ENCODE measurements at places on chromosomes 1 and 21. TPM values are rescaled to one million over a fixed set of nuclear protein-coding genes. Genes with fewer than 3 reads are reported as not detected.

The LRRC7 gene
- 4.5 TPM for total RNA-seq

- no peak for DNase-seq
These were observed 14.0 kb upstream of the CTPS1 start for GRCh38 chr1:40965531-40965930.

DNA sequence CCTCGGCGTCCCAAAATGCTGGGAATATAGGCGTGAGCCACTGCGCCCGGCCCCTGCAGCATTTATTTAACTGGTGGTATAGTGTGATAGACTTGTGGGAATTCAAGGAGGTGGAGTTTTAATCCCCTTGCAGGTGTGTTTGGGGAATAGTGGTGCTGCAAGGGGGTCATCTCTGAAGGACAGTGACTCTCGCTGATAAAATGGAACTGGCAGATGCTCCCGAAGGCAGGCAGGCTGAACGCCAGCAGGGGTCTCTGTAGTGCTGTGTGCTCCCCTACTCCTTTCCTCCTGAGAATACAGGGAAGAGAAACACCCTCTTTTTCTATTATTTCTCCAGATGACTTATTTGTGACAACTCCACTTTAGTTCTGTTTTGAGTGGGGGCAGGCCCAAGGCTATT is 4.0 kb downstream of the OSCP1 start:
- peak; percentile 16 for DNase-seq

DNA sequence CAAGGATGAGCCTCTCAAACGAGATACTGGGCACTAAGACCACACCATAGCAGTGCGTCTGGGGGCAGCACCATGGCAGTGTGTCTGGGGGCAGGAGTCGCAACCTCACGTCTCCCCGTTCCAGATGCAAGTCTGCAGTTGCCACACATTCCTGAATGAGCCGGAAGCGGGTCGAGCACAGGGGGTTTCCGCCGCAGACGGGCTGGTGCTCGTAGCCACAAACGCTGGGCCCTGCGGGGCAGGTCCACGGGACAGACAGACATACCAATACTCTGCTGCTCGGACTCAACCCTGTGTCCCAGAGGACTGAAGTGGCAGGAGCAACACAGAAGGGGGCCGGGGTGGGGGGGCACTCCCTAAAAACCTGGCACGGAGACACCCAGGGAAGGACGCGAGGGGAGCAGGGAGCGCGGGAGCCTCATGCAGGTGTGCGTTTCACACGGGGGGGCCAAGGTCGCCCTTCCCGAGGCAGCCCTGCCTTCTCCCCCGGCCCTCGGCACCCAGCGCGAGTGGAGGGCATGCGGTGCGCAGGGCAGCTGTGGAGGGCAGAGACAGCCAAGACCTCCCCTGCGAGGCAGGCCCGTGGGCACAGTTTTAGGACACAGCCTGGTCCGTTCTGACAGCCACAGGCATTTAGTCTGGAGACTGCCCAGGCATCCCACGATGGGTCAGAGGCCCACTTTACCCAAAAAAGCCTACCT is 24.5 kb downstream of the PTTG1IP start:
- no peak for DNase-seq

The TMPRSS3 gene
- 0.21 TPM for total RNA-seq

GRCh38 chr1:198449261-198449660 is 91.2 kb downstream of the ATP6V1G3 start:
- DNase-seq, result no peak

- DNase-seq, result no peak
These were observed 31.3 kb downstream of the STUM start for GRCh38 chr1:226579781-226580323.

DNA sequence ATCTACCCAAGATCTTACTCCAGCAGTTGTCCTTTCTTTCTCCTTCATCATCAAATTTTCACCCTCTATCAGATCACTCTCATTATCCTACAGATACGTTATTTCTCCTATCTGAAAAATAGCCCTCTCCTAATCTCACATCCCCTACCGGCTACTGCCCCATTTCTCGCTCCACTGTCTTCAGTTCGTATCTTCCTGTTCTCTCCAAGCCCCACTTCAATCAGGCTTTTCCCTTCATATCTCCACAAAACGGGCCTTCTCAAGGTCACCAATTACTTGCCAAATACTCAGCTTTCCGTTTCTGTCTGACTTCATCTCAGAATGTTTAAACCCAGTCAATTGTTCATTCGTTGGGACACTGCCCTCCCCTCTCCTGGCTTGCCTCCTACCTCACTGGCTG is 32.4 kb downstream of the SLC30A1 start:
- no peak for DNase-seq

DNA sequence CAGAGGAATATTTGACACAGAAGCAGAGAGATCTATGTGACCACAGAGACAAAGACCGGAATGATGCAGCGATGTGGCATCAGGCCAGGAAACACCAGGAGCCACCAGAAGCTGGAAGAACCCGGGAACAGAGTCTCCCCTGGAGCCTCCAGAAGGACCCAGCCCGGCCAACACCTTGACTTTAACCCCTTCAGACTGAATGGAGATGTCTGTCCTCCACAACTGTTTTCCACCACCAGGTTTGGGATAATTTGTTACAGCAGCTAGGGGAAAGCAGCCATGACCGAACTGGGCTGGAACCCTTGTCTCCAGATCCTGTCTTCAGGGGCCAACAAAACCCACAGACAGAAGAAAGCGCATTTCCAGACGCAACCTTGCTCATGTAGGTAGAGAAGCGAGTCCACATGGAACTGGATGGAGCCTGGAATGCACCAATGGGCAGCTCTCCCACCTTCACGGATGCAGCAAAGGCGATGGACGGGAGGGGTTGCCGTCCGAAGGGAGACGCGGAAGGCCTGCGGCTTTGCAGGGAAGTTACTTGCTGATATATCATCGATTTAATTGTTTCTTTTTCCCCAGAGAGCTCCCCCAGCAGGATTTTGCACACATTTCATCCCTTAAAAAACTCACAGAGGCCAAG is 396.6 kb downstream of the NPHP4 start:
- DNase-seq, result no peak

DNA sequence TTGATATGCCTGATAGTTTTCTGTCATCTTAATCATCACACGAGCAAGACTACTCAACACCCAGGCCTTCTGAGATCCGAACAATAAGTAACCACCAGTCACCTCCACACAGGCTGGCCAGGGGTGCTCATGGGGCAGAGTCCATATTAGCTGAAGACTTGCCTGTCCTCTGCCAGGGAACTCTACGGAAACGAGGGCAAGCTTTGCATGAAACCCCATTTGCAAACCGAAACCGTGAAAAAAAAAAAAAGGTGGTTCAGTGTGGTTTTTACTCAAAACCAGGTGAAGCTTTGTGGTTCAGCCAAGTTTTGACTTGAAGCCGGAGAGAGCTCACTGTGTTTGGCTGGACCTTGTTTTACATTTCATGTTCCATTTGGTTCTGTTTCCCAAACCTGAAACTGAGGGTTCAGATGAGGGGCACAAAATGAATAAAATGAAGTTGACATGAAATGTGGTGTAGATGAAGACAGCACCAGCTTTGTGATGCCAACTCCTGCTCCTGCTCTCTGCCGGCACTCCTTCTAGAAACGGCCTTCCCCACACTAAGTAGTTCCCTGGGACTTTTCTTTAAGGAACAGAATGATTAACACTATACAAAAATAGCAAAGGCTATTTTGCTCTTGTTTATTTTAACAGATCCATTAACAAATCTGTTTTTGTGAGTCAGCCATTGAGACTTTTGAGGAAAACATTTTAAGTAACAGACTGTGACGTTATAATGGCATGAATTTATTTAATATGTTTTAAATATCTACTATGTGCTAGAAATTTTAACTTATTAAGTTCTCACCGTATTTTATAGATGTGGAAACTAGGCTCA is 74.7 kb downstream of the RUNX1 start:
- no peak for DNase-seq

The AGMAT gene
- 2.2 TPM for total RNA-seq

DNA sequence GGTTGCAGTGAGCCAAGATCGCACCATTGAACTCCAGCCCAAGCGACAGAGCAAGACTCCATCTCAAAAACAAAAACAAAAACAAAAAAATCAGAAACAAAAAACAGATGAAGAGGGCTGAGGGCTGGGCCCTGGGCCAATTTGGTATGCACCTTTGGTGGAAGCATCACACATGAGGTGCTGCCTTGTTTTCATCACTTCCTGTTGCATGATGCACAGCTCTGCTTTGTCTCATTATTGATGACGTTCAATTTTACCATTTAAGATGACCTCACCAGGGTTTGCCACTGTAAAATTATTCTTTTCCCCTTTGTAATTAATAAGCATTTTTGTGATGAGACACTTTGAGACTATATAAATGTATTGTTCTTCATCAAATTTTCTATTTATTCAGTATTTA is 9.8 kb upstream of the IFNAR2 start:
- no peak for DNase-seq

The PODN gene
- 17.1 TPM for total RNA-seq

DNA sequence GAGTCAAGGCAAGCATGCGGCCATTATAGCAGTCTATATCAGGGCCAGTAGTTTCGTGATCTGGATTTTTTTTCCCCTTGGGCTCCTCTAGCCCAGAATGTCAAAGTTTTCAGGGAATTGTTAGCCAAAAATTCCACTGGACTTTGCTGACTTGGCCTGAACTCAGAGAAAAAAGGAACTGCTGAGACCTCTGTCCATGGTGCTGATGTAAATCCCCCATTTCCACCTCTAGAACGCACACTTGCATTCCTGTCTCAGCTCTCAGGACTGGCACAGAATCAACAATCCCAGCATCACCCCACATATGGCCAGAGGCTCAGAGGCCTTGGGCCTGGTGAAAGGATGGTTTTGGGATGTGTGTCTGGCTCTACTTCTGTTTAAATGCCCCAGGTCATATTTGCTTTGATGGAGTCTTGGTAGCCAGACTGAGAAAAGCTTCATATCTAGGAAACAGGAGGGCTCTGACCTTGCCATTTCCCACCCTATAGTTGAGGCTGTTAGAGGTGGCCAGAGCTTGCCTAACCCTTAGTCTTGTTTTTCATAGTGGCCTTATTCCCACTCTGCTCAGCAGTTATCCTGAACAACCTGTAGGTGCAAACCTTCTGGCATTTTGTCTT is 16.9 kb upstream of the EFCAB14 start:
- peak; percentile 79 for DNase-seq

GRCh38 chr1:185676969-185677368 is 57.2 kb upstream of the HMCN1 start:
- DNase-seq, result no peak

GRCh38 chr1:158007180-158007579 is 13.7 kb downstream of the KIRREL1 start:
- no peak for DNase-seq

The SDC3 gene
- 26.0 TPM for total RNA-seq

The CD5L gene
- not detected for total RNA-seq

DNA sequence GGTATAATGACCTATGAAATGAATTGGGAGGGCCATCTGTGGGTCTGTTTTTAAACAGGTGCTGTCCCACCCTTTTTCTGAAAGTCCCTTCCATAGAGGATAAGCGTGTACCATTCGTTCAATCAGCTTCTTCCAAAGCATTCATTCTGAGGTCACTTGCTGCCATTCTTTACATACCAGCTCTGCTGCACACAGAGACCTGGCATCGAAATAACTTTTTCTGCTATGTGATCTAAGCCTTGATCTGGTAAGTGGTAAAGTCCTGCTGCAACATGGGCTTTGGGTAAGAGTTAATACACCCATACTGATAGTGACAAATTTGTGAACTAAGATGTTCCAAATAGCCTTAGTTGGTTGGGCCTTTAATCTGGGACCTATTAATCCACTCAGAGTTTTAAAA is 38.9 kb downstream of the DR1 start:
- no peak for DNase-seq

The SPRR1A gene
- total RNA-seq, result not detected

The TMEM82 gene
- not detected for total RNA-seq

DNA sequence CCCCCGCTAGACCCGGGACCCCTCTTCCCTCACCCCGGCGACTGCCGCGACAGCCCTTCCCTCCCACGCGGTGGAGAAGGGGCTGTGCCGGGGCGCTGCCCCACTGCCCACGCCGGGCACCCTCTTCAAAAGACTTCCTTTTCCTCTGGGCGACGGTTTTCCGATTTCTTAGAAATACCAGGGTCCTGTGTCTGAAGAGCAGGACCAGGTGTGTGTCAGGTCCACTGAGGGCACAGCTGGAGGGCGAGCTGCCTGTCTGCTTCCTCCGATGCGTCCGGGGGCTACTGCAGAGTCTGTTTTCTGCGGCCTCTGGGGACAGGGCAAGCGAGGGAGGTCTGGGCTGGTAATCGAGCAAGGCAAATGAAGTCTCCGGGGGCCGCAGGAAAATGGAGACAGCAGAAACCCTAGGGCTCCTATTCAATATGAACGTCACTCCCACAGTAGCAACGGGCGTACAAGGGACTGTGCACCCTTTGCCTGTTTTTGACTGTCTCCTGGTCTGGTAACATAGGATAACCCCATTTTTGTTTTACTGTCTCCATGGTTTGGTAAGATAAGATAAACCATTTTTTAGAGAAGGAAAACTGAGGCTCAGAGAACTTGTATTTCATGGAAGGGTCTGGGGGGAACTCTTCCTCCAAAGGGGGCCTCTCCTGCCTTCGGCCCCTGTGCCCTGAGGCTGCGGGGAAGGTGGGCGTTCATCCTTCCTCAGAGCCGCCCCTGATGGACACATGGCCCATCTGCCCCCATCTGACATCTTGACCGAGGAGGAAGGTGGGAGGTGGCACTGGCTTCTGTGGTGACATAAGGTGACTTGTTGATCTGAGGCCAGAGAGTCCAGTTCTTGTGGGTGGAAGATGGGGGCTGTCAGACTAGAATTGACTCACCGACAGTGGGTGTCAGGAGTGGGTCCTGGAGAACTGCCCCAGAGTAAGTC is 970 bp downstream of the TNFRSF1B start:
- no peak for DNase-seq

DNA sequence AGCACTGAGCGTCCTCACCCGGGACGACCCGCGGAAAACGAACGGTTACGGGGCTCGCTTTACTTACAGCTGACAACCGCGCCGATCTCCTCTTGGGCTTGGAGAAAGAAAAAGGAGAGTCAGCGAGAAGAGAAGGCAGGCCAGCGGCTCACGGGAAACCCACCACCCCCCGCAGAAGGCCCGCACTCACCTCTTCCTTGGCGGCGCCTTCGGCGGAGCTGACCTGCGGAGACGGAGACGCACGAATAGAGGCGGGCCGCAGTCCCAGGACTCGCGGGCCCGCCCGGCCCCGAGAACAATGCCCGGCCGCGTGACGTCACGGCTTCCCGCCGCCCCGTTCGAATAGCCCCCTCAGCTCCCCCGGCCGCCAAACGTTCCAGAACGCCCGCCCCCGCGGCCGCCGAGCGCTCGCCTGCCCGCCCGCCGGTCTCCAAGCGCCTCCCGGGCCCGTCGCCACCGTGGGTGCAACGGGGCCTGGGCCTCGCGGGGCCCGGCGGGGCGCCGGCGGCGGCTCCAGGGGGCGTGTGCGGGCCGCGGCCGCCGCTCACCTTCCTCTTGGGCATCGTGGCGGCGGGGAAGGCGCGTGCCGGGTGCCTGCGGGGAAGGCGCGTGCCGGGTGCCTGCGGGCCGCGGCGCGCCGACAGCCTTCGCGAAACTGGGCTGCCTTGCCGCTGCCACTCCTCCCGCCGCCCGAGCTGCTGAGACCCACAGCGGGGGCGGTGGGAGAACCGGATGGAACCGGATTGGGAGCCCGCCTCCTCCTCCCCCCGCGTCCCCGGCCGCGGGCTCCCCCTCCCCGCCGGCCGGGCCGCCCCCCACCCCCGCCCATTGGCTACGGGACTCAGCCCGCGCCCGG is at the start of gene HMGN1:
TSS of gene HMGN1 (minus strand) at position 734 of the 856 bp plus-strand sequence. CDS start at position 563, 171 bp downstream.
- DNase-seq, result peak; percentile 96

The VSIG8 gene
- total RNA-seq, result not detected

- peak; percentile 16 for DNase-seq
These were observed 583 bp upstream of the CACHD1 start for GRCh38 chr1:64469116-64469976.

The HAO2 gene
- 0.21 TPM for total RNA-seq

The SRP9 gene
- 249 TPM for total RNA-seq
